ENCODE measurements at places on chromosomes 1 and 21.
A peak's percentile ranks its signal among the peaks of the same experiment; 100 is the strongest.

GRCh38 chr21:43778469-43779335 is 2.6 kb upstream of the CSTB start:
- no peak for DNase-seq

DNA sequence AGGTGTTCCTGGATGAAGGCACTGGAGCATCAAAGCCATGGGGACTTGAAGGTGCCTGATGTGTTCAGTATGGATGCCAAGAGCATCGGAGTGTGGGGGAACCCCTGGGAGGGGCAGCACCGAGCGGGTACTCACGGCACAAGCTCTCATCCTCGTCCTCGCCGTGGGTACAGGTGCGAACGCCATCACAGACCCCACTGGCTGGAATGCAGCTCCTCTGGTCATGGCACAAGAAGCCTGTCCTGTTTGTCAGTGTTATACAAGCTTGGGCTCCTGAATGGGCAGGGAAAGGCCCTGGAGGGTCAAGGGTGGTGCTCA is 6.0 kb downstream of the LDLRAD1 start:
- DNase-seq, result no peak

DNA sequence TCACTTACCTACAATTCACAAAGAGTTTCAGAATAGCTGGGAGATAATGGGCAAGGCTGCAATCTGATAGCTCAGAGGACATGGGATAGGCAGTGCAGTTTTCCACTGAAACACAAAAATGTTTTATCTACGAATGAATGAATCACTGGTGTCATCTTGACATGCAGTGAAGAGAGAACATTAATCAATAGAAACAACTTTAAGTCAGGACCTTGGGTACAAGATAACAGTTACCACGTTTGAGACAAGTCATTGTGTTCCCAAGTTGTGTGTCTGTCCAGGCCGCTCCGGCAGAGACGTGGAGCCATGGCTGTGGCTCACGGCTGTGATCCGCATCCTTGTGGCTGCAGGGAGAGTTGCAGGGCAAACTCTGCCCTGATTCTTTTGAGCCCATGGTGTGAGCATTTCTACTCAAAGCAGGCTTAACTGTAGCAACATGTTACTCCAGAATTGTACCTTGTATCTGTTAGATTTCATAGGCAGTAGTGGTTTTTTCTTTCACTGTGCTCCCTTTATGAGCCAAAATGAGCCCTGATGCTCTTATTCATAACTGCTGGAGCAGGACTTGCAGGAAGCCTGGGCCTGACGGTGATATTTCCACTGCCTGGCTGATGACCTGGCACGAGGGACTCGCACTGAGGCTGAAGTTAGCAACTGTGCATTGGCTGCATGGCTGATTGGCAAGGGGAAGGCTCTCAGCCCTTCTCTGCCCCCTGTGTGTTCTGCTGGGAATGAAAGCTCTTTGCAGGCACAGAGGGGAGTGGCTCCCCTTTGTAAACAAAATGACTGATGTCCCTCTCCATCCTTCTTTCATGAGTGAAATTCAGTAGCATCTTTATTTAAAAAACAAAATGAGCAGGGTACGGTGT is 465.2 kb downstream of the AJAP1 start:
- DNase-seq, result no peak

DNA sequence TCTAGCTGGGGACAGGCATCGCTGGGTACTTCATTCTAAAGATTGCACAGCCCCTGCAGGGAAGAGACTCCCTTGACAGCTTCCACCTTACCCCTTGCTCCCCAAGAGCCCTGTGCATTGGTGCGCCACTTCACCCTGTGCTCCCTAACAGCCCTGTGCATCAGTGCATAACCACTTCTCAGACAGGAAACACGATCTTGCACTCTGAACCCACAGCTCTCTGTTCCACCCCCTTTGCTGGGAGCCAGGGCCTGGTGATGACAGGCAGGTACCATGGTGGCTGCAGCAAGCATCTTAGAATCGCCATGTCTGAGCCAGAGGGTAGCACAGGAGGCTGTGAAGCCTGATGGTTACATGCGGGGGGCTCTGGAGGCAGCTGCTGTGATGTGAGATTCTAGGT is 5.0 kb downstream of the ALPL start:
- DNase-seq, result no peak

GRCh38 chr1:71273334-71273733 is 192.5 kb upstream of the ZRANB2 start:
- DNase-seq, result no peak

DNA sequence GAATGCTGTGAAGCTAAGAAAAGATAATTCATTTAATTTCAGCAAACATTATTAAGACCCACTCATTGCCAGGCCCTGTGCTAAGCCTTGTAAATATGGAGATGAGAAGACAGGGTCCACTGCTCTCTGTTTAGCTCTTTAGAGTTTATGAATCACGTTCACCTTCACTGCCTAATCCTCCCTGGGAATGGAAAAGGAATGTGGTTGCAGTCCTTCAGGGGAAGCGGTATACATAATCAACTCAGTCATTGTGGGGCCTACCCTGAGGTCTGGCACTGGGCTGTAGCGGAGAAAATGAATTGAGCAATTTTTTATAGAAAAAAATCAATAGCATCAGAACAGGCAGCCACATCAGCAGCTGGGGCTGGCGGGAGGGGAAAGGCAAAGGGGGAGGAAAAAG is 412.1 kb upstream of the NFIA start:
- DNase-seq, result no peak

GRCh38 chr1:62356257-62356835 is 37.1 kb upstream of the KANK4 start:
- no peak for DNase-seq

GRCh38 chr1:28280977-28281381 is 21.7 kb downstream of the SESN2 start:
- no peak for DNase-seq

GRCh38 chr1:77825131-77825709 is 45.8 kb downstream of the MIGA1 start:
- DNase-seq, result no peak

- DNase-seq, result no peak
Measured at GRCh38 chr1:94527447-94528031, 14.0 kb downstream of the F3 start.

GRCh38 chr1:93317207-93317606 is 28.5 kb upstream of the DR1 start:
- no peak for DNase-seq

DNA sequence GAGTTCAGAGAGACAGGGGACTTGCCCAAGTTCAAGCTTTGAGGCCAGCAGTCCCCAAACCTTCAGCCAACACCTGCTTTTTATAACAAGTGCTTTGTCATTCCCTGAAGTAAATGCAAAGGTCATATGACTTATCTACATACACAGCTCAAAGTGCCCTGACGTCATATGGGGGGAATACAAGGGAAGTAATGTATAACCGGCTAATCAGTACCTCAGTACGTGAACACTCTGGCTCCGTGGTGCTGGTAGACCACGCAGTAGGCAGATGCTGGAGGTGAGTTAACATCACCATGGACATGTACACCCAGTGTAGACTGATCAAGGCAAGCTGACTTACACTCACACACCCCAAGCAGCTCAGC is 60.0 kb downstream of the BACE2 start:
- DNase-seq, result no peak

GRCh38 chr1:161008869-161009510 is 12.0 kb downstream of the F11R start:
- no peak for DNase-seq

GRCh38 chr1:200257235-200257634 is 152.6 kb downstream of the ZNF281 start:
- no peak for DNase-seq

GRCh38 chr1:115364046-115364779 is 26.2 kb upstream of the NGF start:
- no peak for DNase-seq

DNA sequence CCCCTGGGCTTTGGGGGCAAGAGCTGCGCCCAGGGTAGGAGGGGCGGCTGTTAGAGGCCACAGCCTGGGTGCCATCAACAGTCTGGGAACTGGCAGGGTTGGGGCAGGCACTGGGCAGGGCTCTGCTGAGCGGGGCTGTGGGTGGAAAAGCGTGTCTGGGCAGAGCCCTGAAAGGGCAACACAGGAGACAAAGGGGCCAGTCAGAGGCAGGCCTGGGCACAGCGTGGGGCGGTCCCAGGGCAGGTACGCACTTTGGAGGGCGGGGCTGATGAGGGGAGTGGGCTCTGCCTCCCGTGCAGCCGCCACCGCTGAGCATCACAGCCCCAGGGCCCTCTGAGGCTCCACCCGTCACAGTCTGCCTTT is 13.9 kb downstream of the CELSR2 start:
- DNase-seq, result no peak

DNA sequence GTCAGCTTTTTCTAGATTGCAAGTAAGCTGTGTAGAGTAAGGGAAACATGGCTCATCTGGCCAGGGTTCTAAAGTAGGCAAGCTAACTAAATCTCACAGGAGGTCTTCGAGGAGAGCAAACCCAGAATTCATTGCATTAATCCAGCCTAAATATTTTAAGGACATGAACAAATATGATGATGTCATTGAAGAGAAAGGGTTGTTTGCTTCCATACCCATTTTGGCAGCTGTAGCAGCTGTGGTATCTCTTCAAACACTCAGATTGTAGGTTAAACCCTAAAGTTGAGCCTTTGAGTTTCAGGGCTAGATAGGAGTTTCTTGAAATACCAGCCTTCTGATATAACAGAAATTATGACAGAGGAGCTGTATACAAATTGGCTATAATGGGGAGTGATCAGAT is 200.5 kb upstream of the C1orf105 start:
- DNase-seq, result no peak

- no peak for DNase-seq
Measured at GRCh38 chr1:208450958-208451357, 206.8 kb upstream of the PLXNA2 start.

GRCh38 chr1:205923651-205924459 is 19.4 kb downstream of the SLC26A9 start:
- no peak for DNase-seq

DNA sequence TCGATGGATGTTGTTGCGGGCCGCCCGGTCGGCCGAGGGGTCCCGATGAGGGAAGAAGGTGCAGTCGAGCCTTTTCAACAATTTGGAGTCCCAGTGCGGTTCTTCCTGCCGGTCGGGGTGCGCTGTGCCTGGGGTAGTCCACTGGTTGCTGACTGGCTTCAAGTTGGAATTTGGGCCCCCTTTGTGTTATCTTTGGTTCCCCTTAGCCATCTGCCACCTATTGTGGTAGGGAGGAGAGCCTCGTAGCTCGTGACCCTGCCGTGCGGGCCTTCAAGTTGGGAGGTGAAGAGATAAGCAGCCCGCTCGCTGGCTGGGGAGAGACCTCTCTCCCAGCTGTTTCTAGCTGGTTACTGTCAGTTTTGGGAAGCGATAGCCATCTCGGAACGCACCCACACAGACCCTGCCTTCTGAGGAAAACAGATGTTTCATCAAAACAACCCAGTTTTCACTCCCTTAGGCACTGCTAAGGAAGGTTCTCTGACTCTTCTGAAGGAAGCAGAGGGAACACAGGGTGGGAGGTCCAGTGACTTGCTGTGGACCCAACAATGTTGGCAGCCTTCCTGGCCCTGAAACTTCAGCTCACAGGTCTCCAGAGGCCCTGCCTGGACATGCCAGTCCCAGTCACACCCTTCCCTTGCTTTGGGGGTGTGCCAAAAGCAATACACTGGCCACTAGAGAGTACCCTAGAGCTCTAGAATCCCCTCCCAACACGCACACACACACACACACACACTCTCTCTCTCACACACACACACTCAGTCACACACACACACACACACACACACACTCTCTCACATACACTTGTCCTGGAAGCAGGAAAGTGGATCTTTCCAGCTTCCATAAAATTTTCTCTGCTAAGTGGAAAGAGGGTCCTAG is 1.0 kb downstream of the BTG2 start:
- peak; percentile 80 for DNase-seq

DNA sequence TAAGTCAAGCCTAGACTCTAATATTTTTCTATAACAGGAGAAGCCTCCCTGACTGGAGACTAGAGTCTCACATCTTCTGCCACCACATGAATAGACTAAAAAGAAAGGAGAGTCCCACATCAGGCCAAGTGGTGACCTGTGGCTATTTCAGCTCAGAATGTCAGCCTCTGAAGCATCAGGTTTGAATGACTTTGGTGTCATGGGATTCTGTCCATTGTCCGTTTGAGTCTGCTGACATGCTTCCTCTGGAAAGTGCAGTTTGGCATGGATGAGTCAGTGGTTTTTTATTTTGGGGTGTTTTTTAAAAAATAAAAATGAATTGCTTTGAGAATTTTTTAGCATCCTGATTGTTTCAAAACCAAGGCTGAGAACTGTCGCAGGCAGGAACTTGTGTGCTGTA is 19.5 kb downstream of the DYRK3 start:
- DNase-seq, result no peak

GRCh38 chr1:12572522-12572921 is 45.5 kb downstream of the DHRS3 start:
- no peak for DNase-seq

DNA sequence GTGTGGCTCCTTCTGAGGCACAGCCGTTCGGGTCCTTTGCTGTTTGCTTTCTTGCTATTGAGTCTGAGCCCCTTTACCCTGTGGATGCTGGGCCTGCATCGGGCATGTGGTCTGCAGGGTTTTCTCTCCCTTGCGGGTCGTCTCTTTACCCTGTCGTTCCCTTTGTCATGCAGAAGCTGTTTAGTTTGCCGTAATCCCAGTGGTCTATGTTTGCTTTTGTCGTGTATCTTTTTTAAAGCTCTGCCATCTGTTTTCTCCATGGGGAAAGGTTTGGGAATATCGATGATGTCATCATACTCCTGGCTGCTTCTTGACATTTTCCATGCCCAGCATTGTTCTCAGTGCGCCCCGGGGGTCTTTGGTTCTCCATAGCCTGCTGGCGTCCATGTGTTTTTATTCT is 68.2 kb downstream of the AGPAT3 start:
- DNase-seq, result no peak

DNA sequence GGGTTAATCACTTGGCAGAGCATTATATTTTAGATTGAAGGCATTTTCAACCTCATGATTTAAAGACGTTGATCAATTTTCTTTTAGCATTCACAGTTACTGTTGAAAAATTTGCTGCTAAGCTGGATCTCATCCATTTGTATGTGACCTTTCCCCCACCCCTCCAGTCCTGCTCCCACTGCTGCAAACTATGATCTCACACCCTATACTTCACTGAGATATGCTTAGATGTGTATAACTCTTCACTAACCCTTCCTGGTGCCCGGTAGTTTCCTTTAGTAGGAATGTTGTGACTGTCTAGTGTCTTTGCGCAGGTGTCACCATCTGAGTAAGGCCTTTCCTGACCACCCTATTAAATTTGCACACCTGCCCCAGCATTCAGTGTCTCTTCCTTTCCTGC is 67.0 kb upstream of the C1orf21 start:
- DNase-seq, result no peak

DNA sequence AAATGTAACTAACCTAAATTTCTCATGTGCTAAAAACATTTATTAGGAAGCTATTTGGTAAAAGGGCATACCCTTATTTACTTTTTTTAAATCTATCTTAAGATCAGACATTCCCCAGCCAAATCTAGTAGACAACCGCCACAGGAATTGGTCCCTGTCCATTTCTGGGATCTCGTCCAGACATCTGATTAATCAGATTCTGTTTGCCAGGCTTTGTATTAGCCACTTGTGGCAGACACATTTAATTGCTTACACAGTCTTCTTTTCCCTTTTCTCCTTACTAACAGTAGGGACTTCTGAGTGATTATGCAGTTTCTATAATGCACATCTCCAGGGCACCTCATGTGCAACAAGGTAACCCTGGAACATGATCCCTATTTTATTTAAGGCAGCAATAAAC is 449.0 kb upstream of the RGS18 start:
- no peak for DNase-seq
